ENCODE measurements at places on chromosomes 6 and 20. TPM values are rescaled to one million over a fixed set of nuclear protein-coding genes. Genes with fewer than 3 reads are reported as not detected.

IL17A gene
- total RNA-seq, result not detected

TENT5A gene
- 7.7 TPM for total RNA-seq

SLC22A16 gene
- total RNA-seq, result not detected

- no peaks in the 10 kb centered on the region for H3K36me3 ChIP-seq
- H3K4me3 ChIP-seq, result no peak overlapping the region
- H3K4me1 ChIP-seq, result no peaks in the 10 kb centered on the region
- DNase-seq, result no peak
Observed at GRCh38 chr20:60008130-60008808, 50.0 kb downstream of the CDH26 start.

DNA sequence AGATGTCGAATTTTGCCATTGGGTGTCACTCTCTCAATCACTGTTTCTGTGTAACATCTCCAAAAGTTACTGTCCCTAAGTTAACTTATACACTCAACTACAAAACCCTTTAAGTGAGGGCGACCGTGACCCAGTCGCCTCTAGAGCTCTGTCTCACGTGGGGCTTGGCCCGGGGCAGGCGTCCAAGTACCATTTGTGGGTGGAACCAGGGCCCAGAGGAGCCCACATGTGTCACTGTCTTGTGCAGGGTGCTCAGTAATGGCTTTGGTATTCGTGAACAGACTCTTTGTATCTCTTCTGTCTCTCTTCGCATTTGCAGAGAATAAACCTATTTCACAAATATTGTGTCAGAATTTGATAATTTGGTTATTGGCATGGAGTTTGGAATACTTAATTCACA lies 109.9 kb upstream of the THBS2 start:
- no peak overlapping the region for H3K27ac ChIP-seq
- H3K36me3 ChIP-seq, result no peaks in the 10 kb centered on the region
- H3K4me1 ChIP-seq, result no peaks in the 10 kb centered on the region
- DNase-seq, result no peak

DNA sequence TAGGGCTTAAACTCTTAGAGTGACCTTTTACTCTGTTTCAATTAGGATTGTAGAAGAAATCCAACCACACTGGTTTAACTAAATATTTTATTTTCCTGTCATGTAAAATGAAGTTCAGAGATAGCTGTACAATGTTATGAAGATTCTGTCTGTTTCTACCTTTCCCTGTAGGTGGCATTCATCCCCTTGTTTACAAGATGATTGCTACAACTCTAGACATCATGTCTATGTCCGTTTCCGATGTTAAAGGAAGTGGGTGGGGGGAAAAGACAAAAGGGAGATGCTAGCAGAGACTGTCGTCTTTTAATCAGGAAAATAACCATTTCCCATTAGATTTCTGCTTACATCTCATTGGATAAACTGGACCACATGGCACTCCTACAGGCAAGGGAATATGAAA lies 30.9 kb upstream of the RIMS1 start:
- DNase-seq, result no peak
- no peaks in the 10 kb centered on the region for H3K4me1 ChIP-seq
- H3K27me3 ChIP-seq, result no peaks in the 10 kb centered on the region
- H3K27ac ChIP-seq, result no peak overlapping the region

- peak; percentile 11 for DNase-seq
- no peaks in the 10 kb centered on the region for H3K27me3 ChIP-seq
- H3K27ac ChIP-seq, result no peak overlapping the region
- H3K4me1 ChIP-seq, result no peaks in the 10 kb centered on the region
Observed at GRCh38 chr20:58989196-58989595, 8.1 kb downstream of the NELFCD start.

GRCh38 chr6:13535306-13535705 lies 39.1 kb upstream of the SIRT5 start:
- H3K27me3 ChIP-seq, result no peaks in the 10 kb centered on the region
- no peaks in the 10 kb centered on the region for H3K36me3 ChIP-seq
- H3K27ac ChIP-seq, result no peak overlapping the region
- no peak for DNase-seq
- no peaks in the 10 kb centered on the region for H3K4me1 ChIP-seq

DNA sequence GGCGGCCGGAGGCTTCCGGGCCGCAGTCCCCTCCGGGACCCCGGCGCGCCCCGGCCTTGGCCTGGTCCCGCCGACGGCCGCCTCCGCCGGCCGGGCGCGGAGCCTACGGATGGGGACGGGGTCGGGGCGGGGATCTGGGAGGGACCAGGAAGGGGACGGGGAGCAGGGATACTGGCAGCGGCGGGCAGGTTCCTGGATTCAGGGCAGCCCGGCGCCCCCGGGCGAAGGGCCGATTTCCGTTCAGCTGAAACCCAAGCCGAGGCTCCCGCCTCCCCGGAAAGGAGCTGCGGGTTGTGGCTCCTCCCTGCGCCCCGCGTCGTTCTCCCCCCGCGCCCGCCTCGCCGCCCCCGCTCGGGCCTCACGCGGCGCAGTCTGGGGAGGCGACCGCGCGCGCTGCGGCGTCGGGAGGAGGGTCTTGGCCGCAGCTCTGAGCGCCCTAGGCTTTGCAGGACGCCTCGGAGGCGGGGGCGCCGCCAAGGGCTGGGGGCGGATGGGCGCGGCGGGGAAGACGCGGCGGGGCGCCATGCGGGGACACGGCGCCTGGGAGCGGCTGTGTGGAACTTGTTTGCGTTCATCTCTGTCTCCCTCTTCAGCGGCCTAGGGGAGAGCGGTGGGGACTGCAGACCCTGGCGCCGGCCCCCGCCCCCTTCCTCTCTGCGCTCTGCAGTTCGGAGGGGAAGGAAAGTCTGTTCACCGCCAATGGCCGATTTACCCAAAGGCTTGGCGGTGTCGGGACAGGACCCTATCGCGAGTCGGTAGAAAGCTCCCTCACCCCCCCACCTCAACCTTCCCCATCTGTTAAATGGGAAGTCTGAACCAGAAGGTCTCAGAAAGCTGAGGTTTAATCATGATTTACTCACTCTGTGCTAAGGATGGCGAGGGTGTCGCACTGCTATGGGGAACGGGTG lies 22.7 kb upstream of the TMEM181 start:
- H3K4me1 ChIP-seq, result no peaks in the 10 kb centered on the region
- H3K27ac ChIP-seq, result no peak overlapping the region

DNA sequence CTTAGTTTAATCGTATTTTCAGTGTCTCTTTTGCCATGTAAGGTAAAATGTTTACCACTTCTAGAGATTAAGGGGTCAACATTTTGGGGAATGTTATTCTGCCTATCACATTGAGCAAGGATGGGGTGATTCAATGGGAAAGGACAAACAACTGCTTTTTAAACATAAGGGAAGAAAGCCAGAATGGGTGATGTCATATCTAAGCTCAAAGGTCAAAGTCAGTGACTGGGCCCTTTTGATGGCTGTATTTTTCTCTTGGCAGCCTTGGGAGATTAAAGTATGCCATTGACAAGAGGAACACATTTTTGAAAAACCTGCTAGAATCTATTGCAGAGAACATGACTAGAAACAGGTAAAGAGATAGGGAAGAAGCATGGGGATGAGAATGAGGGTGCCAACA lies 477.3 kb upstream of the IRAK1BP1 start:
- H3K36me3 ChIP-seq, result no peaks in the 10 kb centered on the region
- DNase-seq, result no peak
- H3K27me3 ChIP-seq, result no peaks in the 10 kb centered on the region
- H3K27ac ChIP-seq, result no peak overlapping the region
- H3K4me1 ChIP-seq, result peaks cover 5% of the 10 kb centered on the region
- H3K4me3 ChIP-seq, result no peak overlapping the region

- H3K36me3 ChIP-seq, result no peaks in the 10 kb centered on the region
- H3K4me1 ChIP-seq, result peaks cover 21% of the 10 kb centered on the region
- no peak for DNase-seq
- H3K27me3 ChIP-seq, result no peaks in the 10 kb centered on the region
- no peak overlapping the region for H3K4me3 ChIP-seq
Observed at GRCh38 chr20:59938696-59939051, 1.4 kb downstream of the PPP1R3D start.
